ENCODE measurements at places on chromosomes 1 and 21. TPM values are rescaled to one million over a fixed set of nuclear protein-coding genes. Genes with fewer than 3 reads are reported as not detected.

The ATXN7L2 gene
- total RNA-seq: 11.9 TPM

The INSRR gene
- 1.1 TPM for total RNA-seq

The C1QB gene
- not detected for total RNA-seq

The MPZ gene
- 4.0 TPM for total RNA-seq

The UBASH3A gene
- 86.0 TPM for total RNA-seq

The ERICH3 gene
- not detected for total RNA-seq

Measured in activated T-helper 2 cell treated with anti-CD3 and anti-CD28 coated beads, Interferon-gamma antibody, Interleukin-2, Interleukin-4, amounts not matched to agents 10 μg/mL and 5 μg/mL and 100 μg/mL, durations not matched to agents 14 hours and 24 hours and 36 hours (primary cell).